Upper lobe of right lung (tissue), 1 donor: ENCODE measurements at places on chromosomes 2 and 18. TPM values are rescaled to one million over a fixed set of nuclear protein-coding genes. Genes with fewer than 3 reads are reported as not detected.

Gene SFT2D3
- 7.7 TPM for total RNA-seq

- no peak for DNase-seq
These were observed 2.9 kb upstream of the WDR7 start for GRCh38 chr18:56647951-56648893.

Gene TIA1
- 110 TPM for total RNA-seq

DNA sequence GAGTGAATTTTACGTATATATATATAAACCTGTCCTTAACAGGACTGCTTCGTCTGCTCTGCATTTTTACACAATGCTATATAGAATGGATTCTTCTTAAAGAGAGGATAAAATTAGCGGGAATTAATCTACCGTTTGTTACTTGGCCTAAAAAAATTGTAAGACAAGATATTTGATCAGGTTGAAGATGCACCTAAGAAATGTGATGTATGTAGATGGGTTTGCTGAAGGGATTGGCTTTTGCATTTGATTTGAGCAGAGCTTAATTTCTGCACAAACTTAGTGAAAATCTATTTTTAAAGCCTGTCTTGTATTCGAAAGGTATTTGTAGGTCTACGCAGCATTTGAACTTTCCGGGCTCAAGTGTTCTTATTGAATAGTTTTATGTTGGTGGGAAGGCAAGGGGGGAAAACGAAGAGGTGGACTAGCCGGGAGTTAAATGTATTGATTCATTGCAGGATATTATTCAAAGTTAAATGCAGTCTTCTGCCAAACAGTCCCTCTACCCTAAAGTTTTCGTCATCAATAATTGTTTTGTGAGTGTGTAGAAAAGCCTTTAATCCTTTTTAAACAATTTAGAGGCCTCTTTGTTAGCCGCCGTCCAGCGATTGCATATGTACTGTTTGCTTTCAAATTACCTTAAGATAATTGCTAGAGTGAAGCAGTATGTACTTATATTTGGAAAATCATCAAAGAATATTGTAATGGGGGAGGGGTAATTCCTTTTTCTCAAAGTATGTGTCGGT, 1.2 kb downstream of the PPP1CB start:
- no peak for DNase-seq

- DNase-seq, result peak; percentile 77
These were observed at the start of gene INPP5D for GRCh38 chr2:233059797-233060500. Gene INPP5D (plus strand): TSS chr2:233060342. CDS start chr2:233060479, 137 bp downstream.

GRCh38 chr18:12376034-12376753, 833 bp downstream of the AFG3L2 start:
- DNase-seq, result no peak

DNA sequence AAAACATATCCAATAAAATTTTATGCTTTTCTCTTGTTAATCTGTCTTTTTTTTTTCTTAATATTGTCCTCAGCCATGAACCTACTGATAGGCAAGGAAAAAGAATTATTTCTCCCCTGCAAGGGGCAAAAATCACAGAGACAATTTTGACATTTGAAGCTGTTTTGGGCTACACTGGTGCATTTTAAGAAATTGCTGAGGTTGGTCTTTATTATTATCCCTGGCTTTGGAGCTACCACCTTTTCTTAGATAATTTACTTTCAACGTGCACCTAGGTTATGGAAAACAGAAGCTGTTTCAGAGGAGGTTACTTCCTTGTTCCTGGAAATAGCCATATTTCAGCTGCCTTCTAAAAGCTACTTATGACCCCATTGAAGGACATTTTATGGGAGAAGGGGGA, 195.5 kb upstream of the KYNU start:
- no peak for DNase-seq

Gene SIX3
- not detected for total RNA-seq

DNA sequence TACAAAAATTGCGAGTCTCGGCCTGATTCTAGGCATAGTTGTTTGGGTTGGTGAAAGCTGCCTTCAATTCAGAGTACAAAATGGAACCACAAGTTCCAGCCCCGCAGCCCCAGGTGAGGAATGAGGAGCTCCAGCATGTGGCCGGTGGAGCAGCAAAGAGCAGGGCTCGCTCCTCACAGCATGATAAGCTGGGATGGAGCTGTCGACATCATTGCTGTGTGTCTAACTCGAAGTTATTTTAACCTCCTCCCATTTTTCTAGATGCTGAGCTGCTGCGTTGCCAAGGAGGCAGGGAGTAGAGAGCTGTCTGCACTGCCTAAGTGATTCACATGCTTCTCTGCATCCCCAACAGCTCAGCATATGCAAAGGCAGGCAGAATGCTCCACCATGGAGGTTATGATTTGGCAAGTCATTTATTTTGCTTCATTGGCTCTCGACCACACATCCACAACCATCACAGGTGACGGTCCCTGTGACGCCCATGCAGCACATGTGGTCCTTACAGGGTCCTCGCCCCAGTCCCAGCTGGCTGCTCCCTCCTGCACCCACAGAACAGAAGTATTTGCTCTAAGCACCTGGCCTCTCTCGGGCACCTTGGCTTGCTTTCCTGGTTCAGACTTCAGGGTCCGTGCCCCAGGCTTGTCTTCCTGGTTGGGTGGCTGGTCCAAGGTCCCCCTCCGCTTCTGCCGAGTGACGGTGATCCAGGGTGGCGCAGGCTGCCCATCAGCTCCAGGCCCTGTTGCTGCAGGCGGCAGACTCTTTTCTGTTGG, 66.0 kb upstream of the MGAT4A start:
- no peak for DNase-seq

DNA sequence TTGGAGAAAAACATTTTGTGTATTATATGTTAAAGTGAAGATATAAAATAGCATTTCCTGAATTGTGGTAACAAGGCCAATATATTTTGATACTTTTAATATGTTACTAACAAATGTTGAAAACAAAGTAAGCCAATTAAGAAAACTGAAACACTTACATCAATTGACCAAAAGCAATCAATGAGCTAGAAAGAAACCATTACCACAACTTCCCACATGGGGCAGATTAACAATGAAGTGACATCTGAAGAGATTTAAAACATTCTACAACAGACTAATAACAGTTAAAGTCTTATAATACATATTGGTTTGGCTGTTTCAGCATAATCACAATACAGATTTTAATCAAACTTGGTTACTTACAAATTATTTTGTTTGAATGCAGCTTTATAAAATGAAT, 282.4 kb upstream of the NETO1 start:
- no peak for DNase-seq

DNA sequence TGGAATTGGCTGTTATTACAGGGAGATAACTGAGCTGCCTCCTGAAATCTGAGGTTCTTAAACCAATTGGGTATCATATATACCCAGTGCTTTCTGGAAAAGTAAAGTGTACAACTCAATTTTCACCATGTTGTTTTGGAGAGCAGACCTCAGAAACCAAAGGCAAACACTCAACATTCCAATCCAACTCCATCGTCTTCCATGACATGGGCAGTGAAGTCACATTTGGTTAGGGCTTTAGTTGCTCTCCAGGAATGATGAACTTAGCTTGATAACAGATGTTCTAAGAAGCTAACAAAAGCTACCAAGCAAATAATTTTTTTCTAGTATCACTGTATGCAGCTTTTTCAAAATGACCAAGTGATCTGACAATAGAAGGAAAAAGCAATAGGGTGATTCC, 107.0 kb upstream of the SLC35G4 start:
- no peak for DNase-seq

GRCh38 chr18:63487676-63488075, 10.9 kb downstream of the SERPINB5 start:
- no peak for DNase-seq

Gene TUBA4B
- not detected for total RNA-seq

- no peak for DNase-seq
These were observed 349.7 kb downstream of the ZEB2 start for GRCh38 chr2:144170179-144170578.

GRCh38 chr2:104850361-104851290, 3.3 kb upstream of the POU3F3 start:
- DNase-seq, result no peak

- DNase-seq, result no peak
These were observed 132.8 kb upstream of the L3MBTL4 start for GRCh38 chr18:6547476-6547875.

DNA sequence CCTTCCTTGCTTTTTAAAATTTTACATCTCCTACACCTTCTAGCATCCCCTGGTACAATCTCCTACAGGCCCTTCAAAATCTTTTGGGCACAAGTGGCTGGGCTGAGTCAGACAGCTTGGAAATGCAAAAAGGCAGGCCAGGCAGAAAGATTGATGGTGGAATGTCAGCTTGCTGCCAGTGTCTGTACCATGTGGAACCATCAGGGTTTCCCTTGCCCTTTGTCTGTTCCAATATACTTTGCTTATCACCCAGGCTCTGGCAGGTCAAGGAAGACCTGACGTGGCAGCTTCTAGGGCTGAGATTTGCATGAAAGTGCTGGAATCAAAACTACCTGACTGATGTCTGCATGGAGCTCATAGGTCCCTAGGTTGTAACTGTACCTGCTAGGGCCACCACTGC, 33.3 kb downstream of the GPR39 start:
- DNase-seq, result no peak

DNA sequence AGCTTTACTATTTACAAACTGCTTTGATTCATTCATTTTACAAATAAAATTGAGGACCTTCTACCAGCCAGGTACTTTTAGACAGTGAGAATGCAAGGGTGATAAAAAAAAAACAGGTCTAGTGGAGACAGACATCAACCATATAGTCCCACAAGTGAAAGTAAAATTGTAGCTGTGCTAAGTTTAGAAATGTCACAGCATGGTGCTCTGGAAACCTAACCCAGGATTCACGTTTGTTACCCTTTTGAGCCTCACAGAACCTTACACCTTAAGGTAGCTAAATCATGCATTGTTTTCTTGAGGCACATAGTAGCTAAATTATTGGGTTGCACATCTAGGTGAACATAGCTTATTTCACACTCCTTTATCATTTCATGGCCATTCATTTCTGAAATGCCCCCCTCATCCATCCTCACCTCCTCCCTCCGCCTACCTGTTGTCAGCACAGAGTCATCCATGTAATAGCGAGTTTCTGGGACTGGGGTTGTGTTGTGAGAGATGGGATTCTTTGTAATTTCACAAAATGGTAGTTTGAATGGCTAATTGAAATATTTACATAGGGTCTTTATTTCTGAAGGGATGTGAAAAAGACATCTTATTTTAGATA, 7.1 kb downstream of the MTA3 start:
- DNase-seq, result no peak

GRCh38 chr2:219567791-219568361, 3.5 kb downstream of the OBSL1 start:
- no peak for DNase-seq

Gene CHRNG
- not detected for total RNA-seq

Gene ZNF521
- 25.0 TPM for total RNA-seq

Gene CYB5A
- total RNA-seq, result 399 TPM

Gene CNDP1
- not detected for total RNA-seq

GRCh38 chr18:48959921-48960920, 9.5 kb upstream of the SMAD7 start:
- no peak for DNase-seq

Gene STEAP3
- total RNA-seq, result 14.1 TPM

- no peak for DNase-seq
These were observed 72.9 kb downstream of the TMEM182 start for GRCh38 chr2:102834523-102835273.

- DNase-seq, result no peak
These were observed 24.8 kb upstream of the RPE start for GRCh38 chr2:209977386-209978239.

DNA sequence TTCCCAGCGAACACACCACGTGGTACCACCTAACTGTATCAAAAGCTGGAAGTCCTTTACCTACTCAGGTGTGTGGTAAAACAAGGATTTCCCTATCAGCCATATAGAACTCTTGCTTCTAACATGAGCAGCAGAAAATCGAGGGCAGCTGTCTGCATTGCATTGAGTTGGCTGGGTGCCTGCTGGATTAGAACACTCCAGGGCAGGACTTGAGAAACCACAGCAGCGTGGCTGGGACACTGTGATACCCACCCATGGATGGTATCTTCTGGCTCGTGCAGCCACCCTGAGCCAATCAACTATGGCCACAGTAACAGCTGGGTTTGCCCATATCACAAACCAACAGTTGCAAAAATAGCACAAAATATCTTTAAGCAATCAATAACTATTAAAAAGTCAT, 188.3 kb downstream of the FBXO15 start:
- DNase-seq, result no peak
